ENCODE measurements at places on chromosomes 5 and 9.

GRCh38 chr9:93252116-93252780 lies 68.3 kb downstream of the WNK2 start:
- H3K36me3 ChIP-seq, result no peaks in the 10 kb centered on the region
- H3K4me3 ChIP-seq, result no peak overlapping the region
- no peaks in the 10 kb centered on the region for H3K4me1 ChIP-seq
- DNase-seq, result no peak
- H3K27me3 ChIP-seq, result no peaks in the 10 kb centered on the region

GRCh38 chr9:111000202-111000601 lies 38.1 kb downstream of the LPAR1 start:
- no peaks in the 10 kb centered on the region for H3K27me3 ChIP-seq
- no peaks in the 10 kb centered on the region for H3K36me3 ChIP-seq
- no peaks in the 10 kb centered on the region for H3K4me1 ChIP-seq
- no peak for DNase-seq
- H3K27ac ChIP-seq, result no peak overlapping the region
- no peak overlapping the region for H3K4me3 ChIP-seq

DNA sequence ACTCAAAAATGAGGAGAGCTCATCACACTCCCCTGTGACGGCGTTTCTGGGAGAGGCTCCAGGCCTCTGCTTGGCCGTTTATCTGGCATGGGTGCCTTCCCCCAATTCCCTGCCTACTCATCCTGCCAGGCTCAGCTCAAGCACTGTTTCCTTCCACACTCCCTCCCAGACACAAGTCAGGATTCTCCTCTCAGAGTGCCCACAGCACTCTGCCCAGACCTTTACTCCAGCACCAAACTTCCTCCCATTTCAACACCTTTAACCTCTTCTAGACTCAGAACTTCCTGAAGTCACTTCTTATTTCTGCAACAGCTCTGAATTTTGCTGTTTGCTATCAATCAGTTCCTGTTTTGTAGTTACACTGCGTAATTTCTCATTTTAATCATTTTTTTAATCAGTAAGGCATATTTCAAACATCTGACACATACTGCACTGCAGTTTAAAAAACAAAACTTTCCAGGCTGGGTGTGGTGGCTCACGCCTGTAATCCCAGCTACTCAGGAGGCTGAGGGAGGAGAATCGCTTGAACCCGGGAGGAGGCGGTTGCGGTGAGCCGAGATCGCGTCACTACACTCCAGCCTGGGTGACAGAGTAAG lies 16.0 kb downstream of the TRMO start:
- peak overlapping the region; percentile 87 for H3K27ac ChIP-seq
- DNase-seq, result no peak
- H3K4me3 ChIP-seq, result peak overlapping the region; percentile 67
- H3K36me3 ChIP-seq, result peaks cover 34% of the 10 kb centered on the region
- no peaks in the 10 kb centered on the region for H3K27me3 ChIP-seq
- peaks cover 78% of the 10 kb centered on the region for H3K4me1 ChIP-seq

- no peak overlapping the region for H3K27ac ChIP-seq
- DNase-seq, result no peak
- H3K36me3 ChIP-seq, result no peaks in the 10 kb centered on the region
- no peak overlapping the region for H3K4me3 ChIP-seq
- peaks cover 29% of the 10 kb centered on the region for H3K27me3 ChIP-seq
- H3K4me1 ChIP-seq, result no peaks in the 10 kb centered on the region
Measured at GRCh38 chr9:131769361-131769760, 29.5 kb upstream of the RAPGEF1 start.

DNA sequence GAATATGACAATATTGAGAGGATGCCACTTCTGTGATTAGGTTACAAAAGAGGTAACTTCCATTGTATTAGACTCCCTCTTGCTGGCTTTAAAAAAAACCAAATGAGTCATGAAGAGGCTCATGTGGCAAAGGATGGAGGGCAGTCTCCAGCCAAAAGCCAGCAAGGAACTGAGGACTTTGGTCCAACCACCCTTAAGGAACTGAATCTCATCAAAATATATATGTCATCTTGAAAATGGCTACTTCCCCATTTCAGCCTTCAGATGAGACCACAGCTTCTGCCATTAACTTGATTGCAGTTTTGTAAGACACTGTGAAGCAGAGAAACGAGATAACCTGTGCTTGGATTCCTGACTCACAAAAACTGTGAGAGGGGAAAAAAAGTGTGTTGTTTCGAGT lies 15.5 kb upstream of the TRIM32 start:
- no peak overlapping the region for H3K4me3 ChIP-seq
- H3K27ac ChIP-seq, result no peak overlapping the region
- no peak for DNase-seq
- H3K4me1 ChIP-seq, result no peaks in the 10 kb centered on the region

DNA sequence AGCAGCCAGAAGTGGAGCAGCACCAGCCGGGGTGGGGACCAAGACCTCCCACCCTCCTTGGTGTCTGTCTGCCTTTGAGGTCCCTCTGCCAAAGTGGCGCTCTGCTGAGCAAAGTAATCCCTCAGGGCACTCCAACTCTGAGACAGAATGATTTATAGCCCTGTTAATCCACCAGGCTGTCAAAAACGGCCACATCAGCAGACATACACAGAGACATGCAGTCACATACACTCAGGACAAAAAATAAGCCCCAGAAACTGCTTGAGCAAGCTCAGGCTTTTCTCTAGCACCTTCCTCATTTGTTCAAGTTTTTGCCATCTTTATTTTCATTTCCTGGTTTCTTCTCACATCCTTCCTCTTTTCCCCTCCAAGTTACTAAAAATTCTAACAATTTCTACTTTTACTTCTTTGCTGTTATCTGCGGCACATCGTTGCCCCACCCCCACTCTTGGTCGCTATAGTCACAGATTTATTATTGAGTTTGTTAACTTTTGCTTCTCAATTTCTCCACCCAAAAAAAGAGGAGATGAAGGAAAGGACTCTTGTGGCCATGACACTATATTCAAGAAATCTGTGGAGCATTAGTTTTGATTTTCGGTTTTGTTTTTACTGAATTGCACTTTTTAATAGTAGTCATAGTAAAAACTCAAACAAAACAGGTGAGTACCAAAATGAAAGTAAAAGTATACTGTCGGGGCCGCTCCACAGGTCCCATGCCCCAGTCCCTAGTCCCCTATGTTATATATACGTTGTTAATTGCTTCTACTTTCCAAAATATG lies 17.4 kb upstream of the ADRB2 start:
- H3K4me3 ChIP-seq, result peak overlapping the region; percentile 79
- peaks cover 73% of the 10 kb centered on the region for H3K4me1 ChIP-seq
- peak; percentile 47 for DNase-seq
- H3K36me3 ChIP-seq, result no peaks in the 10 kb centered on the region
- no peaks in the 10 kb centered on the region for H3K27me3 ChIP-seq

- H3K27ac ChIP-seq, result peak overlapping the region; percentile 89
- H3K27me3 ChIP-seq, result no peaks in the 10 kb centered on the region
- DNase-seq, result peak; percentile 18
- H3K4me3 ChIP-seq, result peak overlapping the region; percentile 95
- peaks cover 26% of the 10 kb centered on the region for H3K36me3 ChIP-seq
Measured at GRCh38 chr5:149358294-149358651, 427 bp downstream of the PCYOX1L start.

DNA sequence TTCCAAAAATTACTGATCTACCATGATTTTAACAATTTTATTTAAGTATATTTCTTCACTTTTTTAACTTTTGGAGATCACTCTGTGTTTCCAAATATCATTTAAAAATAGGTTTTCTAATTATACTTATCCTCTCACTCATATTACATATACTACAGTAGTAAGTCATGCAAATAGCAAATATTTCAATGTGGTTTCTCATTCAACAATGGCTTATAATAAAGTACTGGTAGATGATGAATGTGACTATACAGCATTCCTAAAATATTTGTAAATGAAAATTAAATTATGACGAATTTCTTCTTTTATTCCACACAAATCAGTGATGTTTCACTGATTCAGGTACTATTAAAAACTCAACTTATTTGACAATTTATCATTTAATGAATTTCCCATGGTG lies 176.3 kb upstream of the MEF2C start:
- no peak for DNase-seq
- H3K4me1 ChIP-seq, result no peaks in the 10 kb centered on the region
- no peak overlapping the region for H3K27ac ChIP-seq
- no peaks in the 10 kb centered on the region for H3K36me3 ChIP-seq
- H3K27me3 ChIP-seq, result peaks cover 3% of the 10 kb centered on the region
- no peak overlapping the region for H3K4me3 ChIP-seq

DNA sequence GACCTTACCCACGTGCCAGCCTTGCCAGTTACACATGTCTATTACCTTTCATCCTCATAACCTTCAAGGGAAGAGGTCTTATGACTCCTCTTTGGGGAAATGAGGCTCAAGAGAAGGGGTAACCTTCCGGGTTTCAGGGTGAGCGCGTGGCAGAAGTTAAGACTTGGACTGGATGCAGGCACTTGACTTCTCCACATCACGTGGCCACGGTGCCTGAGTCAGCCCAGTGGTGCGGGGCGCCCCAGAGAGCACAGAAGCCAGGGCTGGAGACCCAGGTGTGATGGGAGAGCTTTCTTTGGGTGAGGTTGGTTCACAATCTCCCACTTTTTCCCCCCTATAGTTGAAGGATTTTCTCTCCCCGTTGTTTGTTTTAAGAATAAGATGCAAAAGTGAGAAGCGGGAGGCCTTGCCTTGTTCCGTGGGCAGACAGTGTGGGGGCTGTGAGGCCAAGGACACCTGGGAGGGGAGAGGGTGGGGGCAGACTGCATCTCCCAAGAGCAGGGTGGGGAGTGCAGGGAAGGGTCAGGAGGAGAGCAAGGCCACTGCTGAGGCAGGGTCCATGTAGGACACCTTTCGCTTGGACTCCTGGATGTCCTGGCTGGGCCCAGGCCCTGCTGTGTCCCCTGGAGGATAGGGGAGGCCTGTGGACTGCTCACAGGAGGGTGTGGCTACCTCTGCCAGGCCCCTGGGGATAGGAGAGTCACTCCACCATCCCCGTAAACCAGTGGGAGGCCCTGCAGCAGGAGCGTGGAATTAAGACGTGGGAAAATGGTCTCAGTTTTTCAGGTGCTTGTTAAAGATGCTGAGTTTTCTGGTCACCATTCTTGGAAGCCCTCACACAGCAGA lies 90.0 kb upstream of the CTSL start:
- DNase-seq, result no peak
- H3K36me3 ChIP-seq, result peaks cover 1% of the 10 kb centered on the region
- no peaks in the 10 kb centered on the region for H3K27me3 ChIP-seq
- no peak overlapping the region for H3K27ac ChIP-seq

- peaks cover 4% of the 10 kb centered on the region for H3K4me1 ChIP-seq
- H3K4me3 ChIP-seq, result no peak overlapping the region
- no peaks in the 10 kb centered on the region for H3K36me3 ChIP-seq
Measured at GRCh38 chr5:1351156-1351555, 6.3 kb upstream of the CLPTM1L start.

DNA sequence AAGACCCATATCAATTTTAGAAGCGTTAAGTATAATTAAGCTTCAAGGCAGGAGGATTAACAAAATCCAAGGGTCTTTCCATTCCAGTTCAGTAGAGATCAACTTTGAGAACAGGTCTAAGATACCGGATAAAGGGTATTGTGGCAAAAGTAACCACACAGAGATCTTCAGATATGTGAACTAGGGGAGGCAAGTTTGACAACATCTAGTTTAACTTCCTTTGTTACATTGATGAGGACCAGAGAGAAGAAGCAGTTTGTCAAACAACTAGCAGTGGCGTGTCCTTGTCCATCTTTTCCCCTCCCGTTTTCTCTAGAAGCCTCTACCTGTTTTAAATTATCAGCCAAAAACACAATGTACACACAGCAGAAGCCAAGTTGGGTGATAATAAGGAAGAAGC lies 8.6 kb downstream of the SLC36A2 start:
- no peak overlapping the region for H3K27ac ChIP-seq
- H3K36me3 ChIP-seq, result no peaks in the 10 kb centered on the region
- H3K4me1 ChIP-seq, result no peaks in the 10 kb centered on the region
- H3K4me3 ChIP-seq, result no peak overlapping the region
- DNase-seq, result no peak

GRCh38 chr9:426264-426663 lies 211.6 kb downstream of the DOCK8 start:
- H3K27ac ChIP-seq, result no peak overlapping the region
- H3K36me3 ChIP-seq, result peaks cover 38% of the 10 kb centered on the region
- no peaks in the 10 kb centered on the region for H3K4me1 ChIP-seq
- no peaks in the 10 kb centered on the region for H3K27me3 ChIP-seq

- H3K4me3 ChIP-seq, result no peak overlapping the region
- H3K4me1 ChIP-seq, result no peaks in the 10 kb centered on the region
- no peaks in the 10 kb centered on the region for H3K36me3 ChIP-seq
Measured at GRCh38 chr5:159893040-159893695, 23.1 kb upstream of the ADRA1B start.
